BJ (cell line): ENCODE measurements at places on chromosomes 7 and 10.
A peak's percentile ranks its signal among the peaks of the same experiment; 100 is the strongest.

GRCh38 chr7:36928718-36929117, 204.4 kb upstream of the AOAH start:
- DNase-seq = no peak

- DNase-seq = no peak
Observed at GRCh38 chr10:3911241-3911640, 126.2 kb upstream of the KLF6 start.

- DNase-seq = no peak
Observed at GRCh38 chr7:42915356-42915755, 3.5 kb upstream of the C7orf25 start.

DNA sequence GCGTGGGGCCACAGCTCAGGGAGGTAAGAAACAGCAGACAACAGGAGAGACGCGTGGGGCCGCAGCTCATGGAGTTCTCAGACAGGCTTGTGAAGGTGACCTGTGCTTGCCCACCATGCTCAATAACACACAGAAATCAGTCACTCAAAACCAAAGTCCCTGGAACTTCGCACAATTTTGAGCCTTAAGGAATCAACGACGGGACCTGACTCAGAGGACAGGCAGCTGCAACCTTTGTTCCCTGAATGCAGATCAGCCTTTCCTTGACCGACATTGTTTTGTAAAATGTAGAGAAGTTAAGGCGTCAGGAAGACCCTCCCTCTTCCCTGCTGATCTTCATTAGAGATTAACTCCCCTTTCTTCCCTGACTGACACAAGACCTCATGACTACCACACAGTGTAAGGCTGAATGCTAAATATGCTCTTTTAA, 8.5 kb upstream of the KNDC1 start:
- DNase-seq = no peak

GRCh38 chr7:158570449-158571170, 17.0 kb downstream of the PTPRN2 start:
- no peak for DNase-seq

- DNase-seq = no peak
Observed at GRCh38 chr7:40586197-40586596, 451.4 kb downstream of the SUGCT start.

GRCh38 chr10:125880719-125881118, 373 bp downstream of the DHX32 start:
- no peak for DNase-seq

GRCh38 chr7:94041529-94041928, 37.4 kb upstream of the BET1 start:
- no peak for DNase-seq

GRCh38 chr10:131017566-131018285, 293.8 kb downstream of the TCERG1L start:
- no peak for DNase-seq

DNA sequence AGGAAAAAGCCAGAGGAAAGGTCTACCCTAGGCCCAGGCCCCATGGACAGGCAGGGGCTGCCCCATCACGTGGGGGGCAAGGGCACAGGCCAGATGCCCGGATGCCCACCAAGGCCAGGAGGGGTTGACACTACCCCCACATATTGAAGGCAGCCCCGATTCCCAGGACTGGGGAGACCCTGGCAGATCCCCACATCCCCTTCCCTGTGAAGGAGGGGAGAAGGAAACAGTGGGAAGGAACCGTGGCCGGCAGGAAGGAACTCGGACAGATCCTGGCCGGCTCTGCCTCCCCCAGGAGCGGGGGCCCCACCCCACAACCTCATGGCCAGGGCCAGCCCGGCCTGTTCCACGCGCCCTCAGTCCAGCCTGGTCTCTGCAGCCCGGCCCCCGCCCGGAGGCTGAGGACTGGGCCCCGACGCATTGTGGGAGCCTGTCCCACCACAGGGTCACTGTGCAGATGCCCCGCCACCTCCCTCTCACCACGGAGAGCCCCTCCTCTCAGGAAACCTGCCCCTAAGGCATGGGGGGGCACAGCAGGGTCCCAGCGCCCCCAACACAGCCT, 41.3 kb downstream of the PAPOLB start:
- DNase-seq = no peak

GRCh38 chr10:10800961-10801360, 216.7 kb upstream of the CELF2 start:
- no peak for DNase-seq

GRCh38 chr10:113643183-113643582, 20.7 kb downstream of the NRAP start:
- no peak for DNase-seq

GRCh38 chr7:43456200-43456599, 126.7 kb upstream of the STK17A start:
- no peak for DNase-seq

DNA sequence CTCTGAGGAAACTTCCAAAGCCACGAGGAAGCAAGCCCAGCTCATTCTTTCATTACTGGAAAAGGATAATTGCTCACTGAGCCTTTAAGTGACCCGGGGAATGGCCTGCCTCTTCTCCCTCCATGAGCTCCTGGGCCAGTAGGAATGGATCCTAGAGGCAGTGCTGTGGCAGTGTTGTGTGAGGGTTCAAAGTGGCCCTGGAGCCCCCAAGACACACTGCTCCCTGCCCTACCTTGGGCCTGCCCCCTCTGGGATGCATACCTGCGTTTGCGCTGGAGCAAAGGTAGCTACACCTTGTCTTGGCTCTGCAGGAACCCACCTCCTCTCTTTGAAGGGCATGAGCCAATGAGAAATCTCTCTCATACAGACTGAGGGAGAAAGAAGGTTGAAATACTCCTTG, 115.8 kb upstream of the ANLN start:
- DNase-seq = no peak

- no peak for DNase-seq
Observed at GRCh38 chr10:63506554-63506953, 14.6 kb upstream of the REEP3 start.

DNA sequence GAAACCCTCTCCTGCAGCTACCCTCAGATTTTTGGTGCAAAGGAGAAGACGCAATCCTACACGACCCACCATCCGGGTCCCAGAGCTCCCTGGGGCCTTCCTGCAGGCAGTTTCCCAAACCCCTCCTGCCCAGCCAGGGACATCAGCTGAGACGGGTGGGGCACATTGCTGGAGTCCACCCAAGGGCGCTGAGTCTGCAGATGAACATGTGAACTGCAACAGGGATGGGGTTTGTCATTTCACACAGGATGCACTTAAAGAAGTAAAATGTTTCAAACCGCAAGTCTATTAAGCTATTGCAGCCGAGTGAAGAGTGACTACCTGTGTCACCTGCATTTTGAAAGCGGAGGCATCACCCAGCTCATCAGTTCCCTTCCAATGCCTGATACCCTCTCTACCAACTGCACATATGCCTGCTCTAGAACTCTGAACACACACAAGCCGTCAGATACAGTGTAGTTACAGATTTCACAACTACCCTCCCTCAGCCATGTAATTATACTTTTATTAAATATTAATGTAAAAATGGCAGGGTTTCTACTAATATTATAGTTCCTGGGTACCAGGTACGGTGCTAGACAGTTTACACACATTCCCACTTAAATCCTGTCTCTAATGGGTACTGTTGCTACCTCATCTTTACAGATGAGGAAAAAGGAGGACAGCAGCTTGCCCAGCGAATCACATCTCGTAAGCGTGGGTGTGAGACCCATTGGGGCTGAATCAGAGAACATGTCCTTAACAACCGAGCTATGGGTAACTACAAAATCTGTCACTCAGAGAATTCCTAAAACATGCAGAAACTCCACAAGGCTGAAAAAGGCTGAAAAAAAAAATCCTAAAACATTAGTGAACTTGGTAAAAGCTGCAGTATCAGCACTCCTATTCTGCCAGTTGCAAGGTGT, 71.2 kb downstream of the GRB10 start:
- no peak for DNase-seq

DNA sequence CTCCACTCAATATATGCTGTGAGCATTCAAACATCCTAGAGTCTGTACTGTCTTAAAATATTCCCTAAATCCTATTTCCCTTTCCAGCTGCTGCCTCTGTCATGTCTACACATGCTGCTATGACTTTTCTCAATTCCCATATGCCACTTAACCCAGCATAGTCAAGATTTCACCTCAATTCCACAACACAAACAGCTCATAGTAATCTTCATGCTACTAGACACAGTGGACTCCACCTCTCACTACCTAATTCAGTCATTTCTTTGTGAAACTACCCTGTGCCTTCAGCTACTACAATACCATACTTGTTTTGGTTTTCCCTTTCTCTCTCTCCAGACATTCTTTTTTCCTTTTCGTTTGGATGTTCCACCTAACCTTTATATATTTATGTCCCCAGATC, 45.5 kb downstream of the GSAP start:
- DNase-seq = no peak

DNA sequence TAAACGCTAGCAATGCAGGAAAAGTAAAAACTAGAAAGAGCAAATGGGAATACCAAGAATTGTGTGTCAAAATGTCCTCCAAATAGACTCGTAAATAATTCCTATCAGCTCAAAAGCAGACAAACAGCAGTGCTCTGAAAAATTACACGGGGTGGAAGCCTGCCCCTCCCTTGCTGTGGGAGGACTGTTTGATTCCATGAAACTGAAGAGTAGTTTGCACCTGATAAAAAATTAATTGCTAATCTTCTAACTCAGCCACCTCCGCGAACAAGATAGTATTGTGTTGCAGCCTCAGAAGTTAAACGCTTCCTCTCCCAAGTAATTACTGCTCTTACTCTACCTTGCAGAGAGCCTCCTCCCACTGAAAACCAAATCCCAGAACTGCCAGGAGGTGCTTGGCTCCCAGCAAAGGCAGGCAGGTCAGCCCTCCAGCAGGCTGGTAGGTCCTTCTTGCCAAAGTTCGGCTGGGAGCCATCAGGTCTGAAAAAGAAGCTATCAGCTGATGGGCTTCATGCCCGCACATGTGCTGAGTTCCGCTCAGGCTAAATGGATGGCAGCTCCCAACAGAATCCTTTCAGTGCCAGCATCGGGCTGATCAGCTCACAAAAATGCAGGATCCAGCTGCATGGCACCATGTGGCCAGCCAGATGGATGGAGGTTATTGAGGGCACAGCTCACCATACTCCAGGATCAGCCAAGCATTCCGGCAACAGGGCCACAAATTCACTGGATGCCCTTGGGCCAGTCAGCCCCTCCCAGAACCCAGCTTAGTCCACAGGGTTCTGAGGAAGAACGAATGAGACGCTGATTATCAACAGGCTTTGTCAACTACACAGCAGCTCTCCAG, 37.1 kb downstream of the MAD1L1 start:
- no peak for DNase-seq

DNA sequence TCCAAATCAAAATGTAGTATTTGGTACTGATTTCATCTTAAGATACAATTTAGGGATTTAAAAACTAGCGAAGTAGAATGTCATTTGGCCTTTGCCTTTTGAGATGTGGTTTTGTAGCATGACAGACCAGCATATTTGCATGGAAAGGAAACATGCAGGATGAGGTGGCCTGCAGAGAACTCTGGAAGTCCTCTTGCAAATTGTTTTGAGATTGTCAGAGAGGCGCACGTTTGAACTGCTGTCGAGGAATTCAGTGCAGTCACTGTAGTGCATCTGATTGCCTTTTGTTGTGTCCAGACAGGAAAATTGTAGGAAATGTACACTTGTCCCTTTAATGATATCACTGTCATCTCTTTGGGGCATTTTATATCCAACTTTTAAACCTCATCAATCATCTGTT, 136.7 kb downstream of the CELF2 start:
- DNase-seq = no peak

GRCh38 chr7:100371561-100372171, 1.6 kb upstream of the PILRA start:
- no peak for DNase-seq

DNA sequence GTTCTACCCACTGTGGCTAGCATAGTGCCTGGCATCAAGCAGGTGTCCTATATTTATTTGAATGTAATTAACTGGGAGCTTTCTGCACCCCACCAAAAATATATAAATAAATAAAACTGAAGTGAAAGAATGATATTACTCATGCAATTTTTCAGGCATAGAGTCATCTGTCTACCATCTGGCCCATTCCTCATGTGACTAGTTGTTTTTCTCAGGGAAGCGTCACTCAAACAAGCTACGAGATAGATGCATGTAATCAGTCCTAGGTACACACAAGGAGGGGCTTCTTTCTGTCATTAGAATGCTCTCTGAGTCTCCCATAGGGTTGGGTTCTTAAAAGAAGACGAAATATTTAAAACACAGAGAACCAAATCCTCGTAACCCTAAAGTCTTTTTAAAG, 255.5 kb upstream of the KMT2E start:
- no peak for DNase-seq

DNA sequence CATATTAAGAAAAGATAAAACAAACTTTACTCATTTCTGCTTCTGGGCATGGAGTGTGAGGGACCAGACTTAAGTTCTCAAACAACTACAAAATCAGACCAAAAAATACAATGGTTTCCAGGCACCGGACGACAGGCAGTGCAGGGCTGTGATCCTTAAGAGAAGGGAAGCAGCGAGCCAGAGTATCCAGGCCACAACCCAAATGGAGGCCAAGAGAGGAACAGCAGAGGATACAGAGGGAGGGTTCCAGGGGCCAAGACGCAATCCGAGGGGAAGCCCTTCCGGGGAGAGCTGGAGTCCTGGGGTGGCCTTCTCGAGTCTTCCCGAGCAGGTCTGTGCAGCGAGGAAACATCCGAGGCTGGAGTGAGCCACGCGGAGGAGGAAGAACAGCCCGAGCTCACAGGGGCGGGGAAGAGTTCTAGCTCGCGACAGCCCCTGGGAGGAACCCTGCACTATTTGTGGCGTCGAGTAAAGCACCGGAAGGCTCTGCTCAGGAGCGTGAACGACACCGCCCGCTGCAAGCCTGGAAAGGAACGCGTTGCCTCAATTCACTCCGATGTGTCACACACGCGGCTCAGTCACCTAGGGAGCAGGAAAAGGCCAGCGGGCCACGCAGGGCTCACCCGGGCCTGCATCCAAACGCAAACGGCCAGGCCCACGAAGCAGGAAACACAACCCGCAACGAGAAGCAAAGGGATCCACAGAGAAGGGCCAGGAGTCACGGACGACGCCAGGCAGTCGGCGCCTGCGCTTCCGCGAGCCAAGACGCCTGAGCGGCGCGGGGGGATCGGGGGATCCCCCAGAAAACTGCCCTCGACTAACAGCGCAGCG, 933 bp upstream of the RNF32 start:
- DNase-seq = no peak

GRCh38 chr7:97012365-97013133, 7.2 kb downstream of the DLX6 start:
- no peak for DNase-seq

DNA sequence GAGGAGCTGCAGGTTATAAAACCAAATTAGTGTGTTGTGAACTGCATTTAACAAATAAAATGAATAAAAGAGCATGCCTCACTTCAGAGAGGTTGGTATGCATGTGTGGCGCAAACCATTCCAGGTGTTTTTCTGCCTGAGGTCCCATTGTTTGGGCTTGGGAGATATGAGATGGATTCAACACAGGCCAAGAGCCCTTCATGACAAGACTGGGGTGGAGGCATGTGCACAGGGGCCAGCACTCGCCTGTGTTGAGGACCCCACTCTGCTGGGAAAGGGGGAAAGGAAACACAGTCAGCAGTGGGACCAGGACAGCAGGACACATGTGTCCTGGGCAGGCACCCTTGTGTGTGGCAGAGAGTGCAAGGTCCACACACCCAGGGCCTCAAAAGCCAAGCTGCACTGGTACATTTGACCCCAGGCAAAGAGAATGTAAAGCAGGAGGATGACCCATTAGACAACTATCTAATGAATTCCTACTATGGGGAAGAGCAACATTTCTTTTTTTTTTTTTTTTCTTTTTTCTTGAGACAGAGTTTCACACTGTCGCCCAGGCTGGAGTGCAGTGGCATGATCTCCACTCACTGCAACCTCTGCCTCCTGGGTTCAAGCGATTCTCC, 9.2 kb upstream of the SLC18A3 start:
- no peak for DNase-seq

GRCh38 chr7:130440527-130441365, at the start of gene CEP41:
Gene CEP41 (minus strand): TSS chr7:130441016. CDS start chr7:130440966, 50 bp downstream.
- DNase-seq = peak; percentile 82
